ENCODE measurements at places on chromosomes 4 and X.

- no peak for DNase-seq
Observed at GRCh38 chr4:111066001-111066400, 443.1 kb upstream of the PITX2 start.

DNA sequence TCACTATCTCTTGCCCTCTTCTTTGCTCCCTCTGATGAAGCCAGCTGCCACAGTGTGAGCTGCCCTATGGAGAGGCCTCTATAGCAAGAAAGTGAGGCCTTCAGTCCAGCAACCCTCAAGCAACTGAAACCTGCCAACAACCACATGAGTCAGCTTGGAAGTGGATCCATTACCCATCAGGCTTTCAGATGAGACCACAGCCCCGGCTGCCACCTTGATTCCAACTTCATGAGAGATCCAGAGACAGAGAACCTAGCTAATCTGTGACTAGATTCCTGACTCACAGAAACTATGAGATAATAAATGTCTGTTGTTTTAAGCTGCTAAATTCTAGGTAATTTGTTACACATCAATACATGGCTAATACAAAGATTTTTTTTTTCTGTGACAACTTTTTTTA is 20.4 kb upstream of the WAS start:
- no peak for DNase-seq

DNA sequence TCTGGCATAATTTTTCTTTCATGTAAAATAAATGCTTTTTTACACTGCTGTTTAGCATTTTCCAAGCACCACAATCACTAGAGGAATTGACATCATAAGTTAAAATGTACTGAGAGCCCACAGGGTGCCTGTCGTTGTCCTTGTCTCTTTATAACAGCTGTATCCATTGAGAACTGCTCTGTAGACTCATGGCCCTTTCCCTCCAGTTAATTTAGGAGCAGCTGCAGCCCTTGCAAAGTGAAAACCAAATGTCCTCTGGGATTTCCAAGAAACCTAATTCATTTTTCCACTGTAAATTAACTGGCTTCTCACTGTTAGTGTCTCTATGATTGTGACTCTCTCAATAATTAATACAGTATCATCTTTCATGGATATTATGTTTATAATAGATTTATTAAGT is 185.9 kb downstream of the SLC4A4 start:
- no peak for DNase-seq

- peak; percentile 14 for DNase-seq
Observed at GRCh38 chr4:7828011-7828720, 111.5 kb downstream of the AFAP1 start.

DNA sequence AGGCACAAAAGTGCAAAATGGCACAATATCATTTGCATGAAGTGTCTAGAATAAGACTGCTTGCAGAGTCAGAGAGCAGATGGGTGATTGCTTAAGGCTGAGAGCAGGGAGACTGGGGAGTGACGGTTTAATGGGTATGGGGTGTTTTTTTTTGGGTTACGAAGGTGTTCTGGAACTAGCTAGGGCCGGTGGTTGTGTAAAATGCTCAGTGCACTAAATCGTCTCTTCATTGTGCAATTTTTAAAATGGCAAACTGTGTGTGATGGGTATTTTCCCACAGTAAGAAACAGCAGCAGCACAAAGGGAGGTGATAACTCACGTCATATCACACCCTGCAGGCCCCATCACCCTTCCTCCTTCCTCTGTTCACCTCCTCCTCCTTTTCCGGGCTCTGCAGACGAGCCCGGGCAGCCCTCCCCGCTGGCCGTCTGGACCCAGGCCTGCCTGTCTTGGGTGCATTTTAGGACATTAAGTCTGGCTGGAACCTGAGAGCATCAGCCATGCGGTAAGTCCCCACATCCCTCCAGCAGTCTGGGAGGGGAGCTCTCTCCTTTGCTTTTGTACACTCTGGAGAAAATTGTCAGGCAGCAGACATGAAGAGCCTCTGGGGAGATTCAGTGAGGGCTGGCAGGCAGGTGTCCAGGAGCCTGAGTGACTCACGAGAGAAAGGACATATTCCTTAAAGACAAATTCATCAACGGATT is 42.7 kb downstream of the ASMT start:
- DNase-seq: no peak

DNA sequence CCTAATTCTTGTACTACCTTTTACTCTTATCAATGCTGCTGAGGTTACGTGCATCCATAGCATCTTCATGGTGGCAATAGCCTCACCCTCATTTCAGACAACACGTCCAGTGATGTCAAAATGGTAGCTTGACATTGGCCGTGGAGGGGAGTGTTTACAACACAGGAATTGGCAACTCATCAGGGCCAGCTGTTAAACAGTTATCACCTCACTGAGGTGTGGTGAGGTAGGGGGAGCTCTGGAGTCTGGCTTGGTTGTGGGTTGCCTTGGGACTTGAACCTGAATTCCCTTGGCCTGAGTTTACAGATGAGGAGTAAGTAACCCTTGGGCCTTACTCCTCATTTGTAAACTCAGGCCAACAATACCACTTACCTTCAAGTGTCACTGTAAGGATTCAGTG is 10.4 kb downstream of the SASH3 start:
- no peak for DNase-seq

- no peak for DNase-seq
Observed at GRCh38 chrX:24748196-24748595, 54.5 kb downstream of the POLA1 start.

DNA sequence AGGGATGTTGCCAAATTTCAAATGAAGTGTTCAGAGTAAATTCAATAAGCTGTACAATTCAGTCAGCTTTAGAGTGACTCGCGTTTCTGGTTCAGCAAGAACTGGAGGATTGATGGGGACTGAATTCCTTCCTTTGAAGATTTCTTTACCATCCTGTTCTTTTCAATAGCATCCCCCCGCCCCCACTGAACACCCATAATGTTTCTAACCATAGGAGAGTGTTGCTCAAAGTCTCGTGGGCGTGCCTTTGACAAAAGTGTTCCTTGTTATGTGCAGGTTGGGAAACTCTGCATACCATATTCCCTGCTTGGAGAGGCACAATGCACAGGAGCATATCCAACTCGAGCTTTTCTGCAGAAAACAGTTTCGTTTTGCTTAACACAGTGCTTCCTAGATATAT is 323.5 kb upstream of the CASK start:
- no peak for DNase-seq

DNA sequence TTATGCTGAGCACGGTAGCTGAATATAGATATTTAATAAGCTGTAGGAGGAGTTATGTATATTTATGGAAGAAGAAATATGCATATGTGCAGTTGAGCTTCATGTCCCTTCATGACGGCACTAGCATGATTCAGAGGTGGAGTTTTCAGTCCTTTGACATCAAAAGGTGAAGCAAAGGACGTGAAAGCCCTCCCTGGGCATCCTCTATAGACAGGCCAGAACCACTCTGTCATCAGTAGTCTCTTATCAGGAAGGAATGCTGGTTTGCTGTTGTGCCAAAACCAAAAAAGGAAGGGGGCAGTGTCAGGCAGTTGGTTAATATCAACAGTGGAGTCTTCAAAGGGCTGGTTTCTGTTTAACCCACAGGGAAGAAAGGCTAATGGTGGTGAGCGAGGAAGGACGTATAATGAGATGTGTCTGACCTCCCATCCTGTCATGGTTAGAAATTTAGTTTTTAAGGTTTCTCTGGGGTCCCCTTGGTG is 23.5 kb upstream of the IL2 start:
- DNase-seq: no peak

DNA sequence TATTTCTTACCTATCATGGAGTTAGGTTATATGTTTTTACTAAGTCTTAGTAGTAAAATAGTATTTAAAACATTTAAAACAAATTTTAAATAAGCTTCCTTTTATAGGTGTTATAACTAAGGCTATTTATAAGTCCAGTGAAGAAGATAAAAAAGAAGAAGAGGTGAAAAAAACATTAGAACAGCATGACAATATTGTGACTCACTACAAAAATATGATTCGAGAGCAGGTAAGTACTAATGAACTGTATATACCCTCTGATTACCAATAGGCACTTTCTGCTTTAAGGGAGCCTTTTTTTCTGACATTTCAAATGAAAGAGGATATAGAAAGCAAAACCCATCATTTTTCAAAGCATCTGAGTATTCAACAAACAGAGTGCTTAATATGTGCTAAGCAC is 76.6 kb downstream of the USO1 start:
- no peak for DNase-seq

GRCh38 chrX:16187024-16187760 is 19.9 kb downstream of the MAGEB17 start:
- DNase-seq: no peak

DNA sequence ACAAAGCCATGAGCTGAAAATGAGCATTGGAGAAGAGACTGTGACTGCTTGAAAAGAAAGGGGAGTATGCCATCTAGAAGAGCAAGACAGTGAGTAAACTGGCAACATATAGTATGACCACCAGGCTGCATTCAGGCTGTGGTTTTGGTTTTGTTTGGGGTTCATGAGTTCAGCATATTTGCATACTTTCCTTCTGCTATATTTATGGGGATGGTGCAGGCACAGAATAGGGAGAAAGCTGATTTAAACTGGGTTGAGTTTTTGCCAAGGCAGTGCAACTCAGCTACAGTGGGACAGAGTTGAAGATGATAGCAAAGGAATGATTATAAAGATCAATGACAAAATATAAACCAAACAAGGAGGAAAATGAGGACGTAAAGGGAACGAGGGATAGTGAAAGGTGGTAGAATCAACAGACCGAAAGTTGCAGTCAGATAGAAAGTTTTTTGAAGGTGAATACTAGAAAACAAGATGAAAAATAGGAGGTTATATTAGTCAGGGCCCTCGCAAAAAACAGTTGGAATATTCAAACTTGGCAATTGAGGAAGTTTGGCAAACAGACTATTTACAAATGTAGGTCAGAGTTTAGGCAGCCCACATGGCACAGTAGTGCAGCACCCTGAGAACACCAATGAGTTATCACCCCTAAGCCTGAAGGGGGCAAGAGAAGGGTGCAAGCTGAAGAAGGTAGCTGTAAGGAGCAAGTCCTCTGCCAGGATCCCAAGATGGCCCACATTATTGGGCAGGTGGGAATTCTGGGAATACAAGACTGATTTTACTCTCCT is 114.8 kb upstream of the MAP9 start:
- DNase-seq: no peak

GRCh38 chr4:907691-908425 is 24.3 kb downstream of the GAK start:
- DNase-seq: no peak

DNA sequence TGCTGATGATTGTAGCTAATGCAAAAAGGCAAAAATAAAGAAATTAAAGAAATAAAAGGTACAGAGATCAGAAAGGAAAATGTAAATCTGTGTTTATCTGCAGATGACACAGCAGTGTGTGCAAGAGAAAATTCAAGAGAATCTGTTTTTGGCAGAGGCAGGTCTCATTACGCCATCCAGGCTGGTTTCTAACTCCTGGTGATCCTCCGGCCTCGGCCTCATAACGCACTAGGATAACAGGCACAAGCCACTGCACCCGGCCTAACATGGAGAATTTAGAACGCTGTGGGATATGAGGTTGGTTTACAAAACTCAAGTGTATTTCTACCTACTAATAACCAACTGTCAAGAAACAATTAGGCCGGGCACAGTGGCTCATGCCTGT is 29.4 kb downstream of the CTBP1 start:
- DNase-seq: no peak

DNA sequence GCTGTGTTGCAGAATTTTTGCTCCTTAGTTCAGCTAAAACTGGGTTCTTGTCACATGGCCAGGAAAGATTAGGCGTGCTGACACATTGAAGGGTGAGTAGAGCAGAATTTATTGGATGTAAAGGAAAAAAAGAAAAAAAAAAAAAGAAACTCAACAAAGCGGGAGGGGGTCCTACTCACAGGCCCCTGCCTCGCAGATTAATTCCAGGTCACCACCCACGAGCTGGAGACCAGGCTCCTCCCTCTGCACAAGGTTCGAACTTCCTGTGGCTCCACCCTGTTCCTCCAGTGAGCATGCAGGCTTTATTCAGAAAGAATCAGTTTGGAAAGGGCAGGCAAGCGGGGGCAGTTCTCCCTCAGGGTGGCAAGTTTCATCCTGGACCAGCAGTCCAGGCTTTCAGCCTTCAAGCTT is 17.1 kb downstream of the MGST2 start:
- no peak for DNase-seq

DNA sequence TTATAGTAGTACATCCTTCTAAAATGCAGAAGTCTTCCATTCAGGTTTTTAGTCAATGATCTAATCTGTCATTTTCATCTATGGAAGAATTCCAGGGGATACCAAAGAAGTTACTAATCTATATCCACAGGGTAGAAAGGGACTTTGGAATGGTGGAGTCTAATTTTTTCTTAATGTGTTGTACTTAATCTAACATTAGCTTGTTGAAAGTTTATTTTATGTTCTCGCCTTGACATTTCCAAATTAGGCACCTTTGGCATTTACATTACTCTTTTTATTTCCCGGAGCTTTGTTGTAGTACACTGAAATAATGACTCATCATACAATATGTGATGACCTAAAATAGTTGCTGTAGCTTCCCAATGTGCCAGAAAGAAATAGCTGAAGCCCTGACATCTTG is 91.5 kb downstream of the HTR2C start:
- no peak for DNase-seq

GRCh38 chrX:103467156-103467555 is 52.1 kb downstream of the RAB40A start:
- no peak for DNase-seq

GRCh38 chrX:150037041-150037440 is 98.8 kb upstream of the EOLA2 start:
- DNase-seq: no peak

DNA sequence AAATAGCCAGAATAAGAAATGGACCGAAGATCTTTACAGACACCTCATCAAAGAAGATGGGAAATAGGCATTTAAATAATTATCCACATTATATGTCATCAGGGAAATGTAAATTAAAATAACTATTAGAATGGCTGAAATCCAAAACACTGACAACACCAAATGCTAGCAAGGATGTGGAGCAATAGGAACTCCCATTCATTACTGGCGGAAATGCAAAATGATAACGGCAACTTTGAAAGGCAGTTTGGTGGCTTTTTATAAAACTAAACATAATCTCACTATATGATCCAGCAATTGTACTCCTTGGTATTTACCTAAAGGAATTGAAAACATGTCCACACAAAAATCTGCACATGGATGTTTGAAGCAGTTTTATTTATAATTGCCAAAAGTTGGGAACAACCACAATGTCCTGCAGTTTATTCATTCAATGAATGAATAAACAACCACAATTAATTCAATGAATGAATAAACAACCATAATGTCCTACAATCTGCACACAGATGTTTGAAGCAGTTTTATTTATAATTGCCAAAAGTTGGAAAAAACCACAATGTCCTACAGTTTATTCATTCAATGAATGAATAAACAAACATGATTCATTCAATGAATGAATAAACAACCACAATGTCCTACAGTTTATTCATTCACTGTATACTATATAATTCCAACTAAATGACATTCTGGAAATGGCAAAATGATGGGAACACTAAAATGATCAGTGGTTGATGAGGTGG is 117.6 kb upstream of the PCDH18 start:
- DNase-seq: no peak

DNA sequence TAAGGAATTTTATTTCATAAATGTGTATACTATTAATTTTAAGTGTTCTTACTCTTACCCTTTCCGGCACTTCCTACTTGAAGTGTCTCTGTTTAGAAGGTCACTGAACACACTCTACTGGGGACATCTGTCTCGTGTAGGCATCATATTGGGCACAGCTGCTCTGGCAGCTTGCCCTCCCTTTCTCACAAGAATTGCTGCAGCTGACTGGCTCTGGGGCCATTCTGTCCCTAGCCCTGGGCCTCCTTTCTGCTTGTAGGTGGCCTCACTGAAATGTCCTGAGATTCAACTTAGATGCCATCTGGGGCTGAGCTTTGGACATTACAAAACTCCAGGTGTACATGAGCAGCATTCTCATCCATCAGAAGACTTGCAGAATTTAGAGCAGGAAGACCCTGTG is 49.6 kb downstream of the SMAD1 start:
- no peak for DNase-seq

- no peak for DNase-seq
Observed at GRCh38 chrX:44975666-44976263, 102.8 kb downstream of the KDM6A start.

All from activated CD8-positive, alpha-beta memory T cell treated with anti-CD3 and anti-CD28 coated beads for 1 hour (primary cell).